ENCODE measurements at places on chromosomes 6 and 20.

- no peak for DNase-seq
Observed at GRCh38 chr6:43739642-43740091, 30.3 kb upstream of the VEGFA start.

DNA sequence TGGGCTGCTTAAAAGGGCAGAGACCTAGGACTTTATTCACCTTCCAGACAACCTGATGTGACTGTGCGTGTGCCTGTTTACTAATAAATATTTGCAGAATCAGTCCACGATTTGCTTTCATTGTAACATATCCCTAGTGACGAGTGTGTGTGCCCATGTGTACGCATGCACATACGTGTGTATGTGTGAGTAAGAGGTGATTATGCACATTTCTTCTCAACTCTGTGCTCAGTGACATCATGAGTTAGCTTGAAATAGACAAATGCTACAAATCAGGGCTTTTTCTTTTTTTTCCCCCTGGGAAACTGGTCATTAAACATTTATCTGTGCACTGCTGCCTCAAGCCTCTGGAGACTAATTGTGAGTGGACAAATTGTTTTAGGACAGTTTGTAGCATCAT is 242.6 kb upstream of the SOX4 start:
- DNase-seq, result no peak

GRCh38 chr6:34110610-34111009 is 35.3 kb downstream of the GRM4 start:
- DNase-seq, result no peak

DNA sequence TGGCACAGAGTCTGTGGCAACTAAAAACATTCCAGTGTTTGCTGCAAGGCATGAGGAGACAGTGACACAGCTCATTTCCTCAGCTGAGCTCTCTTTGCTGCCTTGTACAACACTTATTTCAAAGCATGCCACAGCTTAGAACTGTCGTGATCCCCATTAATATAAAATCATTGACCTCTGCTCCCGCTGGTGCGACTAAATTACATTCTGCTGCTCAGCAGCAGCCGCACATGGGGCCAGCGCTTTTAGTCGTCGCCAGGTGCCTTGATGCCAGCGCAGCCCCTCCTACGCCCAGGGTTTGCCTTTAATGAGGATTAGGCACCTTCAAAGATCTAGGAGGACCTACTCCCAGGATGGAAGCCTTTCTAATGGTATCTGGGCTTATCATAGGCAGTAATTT is 717.9 kb upstream of the POU3F2 start:
- DNase-seq, result no peak

DNA sequence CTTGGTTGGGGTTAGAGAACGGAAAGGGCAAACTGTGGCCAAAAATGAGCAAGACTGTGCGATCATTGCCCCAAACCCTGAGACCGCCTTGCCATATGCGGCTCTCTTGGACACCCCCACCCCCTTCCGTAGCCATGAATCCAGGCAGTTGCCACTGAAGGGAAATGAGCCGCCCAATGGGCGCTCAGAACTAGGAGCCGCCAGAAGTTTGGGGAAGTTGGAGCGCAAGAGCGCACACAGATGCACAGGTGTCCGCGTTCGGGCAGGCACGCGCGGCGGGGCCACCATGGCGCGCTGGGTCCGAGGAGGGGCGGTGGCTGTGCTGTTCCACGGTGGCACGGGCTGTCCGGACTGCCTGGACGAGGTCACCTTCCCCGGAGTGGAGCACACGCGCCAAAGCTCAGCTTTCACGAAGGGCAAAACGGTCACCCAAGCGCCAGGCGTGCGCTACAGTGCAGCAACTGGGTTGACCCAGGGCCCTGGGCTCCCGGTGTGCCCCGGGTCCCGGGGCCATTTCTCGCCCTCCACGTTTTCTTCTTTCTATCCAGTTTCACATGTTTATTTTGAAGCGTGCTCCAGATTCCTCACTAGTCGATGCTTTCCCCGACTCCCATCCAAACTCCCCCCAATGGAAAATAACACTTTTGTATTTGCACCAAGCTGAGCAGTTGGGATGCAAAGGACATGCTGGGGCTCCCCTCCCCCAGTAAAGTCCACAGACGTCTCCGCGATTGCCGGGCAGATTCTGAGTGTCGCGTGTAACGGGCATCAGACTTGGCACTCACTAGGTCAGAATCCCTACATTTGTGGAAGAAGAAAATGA is 906 bp upstream of the PDE10A start:
- DNase-seq, result no peak

- DNase-seq, result no peak
Observed at GRCh38 chr6:33272275-33273128, 627 bp downstream of the RPS18 start.

DNA sequence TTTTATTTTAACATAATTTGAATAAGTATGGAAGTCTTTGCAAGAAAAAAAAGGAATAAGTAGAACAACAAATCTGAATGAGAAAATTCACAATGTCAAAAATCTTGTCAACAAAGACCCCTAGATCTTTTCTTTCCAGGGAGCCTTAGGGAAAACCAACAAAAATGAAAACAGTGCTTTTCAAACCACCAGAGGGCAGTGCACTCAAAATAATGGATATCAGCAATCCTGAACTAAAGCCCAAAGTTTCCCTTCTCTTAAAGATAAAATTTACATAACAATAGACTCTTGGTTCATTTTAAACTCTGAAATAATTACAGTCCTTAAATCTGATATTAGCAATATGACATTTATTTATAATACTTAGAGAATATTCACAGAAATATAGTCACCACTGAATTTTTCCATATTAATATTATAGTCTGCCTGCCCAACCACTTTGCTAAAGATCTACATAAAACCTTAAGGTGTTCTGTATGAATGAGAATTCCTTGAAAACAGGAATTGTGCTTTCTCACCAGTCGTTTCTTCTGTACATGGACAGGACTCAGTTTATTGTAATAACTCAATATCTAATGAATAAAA is 105.3 kb upstream of the BMP5 start:
- no peak for DNase-seq

DNA sequence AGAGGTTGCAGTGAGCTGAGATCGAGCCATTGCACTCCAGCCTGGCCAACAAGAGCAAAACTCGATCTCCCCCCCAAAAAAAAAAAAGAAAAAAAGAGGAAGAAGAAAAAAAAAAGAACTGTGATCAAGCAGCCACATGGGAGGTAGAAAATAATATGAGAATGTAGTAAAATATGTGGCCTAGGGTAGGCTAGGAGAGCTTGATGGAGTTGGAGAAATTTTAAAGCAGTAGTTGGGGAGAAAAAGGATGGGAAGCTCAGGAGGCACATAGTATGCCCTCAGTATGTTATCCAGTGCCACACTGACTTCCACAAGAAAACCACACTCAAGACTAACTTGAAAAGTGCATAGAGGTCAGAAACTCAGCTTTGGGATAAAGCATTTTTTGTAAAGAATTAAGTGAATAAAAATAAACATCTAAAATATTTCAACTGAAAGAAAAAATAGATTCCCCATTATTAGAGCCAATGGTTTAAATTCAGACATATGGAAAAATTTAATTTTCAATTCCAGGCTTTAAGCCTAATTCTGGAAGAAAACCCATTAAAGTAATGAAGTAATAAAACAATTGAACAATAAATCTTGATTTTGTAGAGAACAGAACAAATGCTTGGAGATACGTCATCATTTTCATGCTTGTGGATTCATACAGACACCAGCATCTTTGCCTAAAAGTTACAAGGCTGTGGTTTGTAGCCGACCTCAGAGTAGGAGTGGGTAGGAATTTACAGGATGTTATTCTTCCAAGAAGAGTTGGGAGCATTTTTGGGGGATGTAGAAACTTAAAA is 34.7 kb downstream of the PLEKHG1 start:
- peak; percentile 70 for DNase-seq

- DNase-seq, result no peak
Observed at GRCh38 chr6:15442467-15442866, 196.6 kb downstream of the JARID2 start.

DNA sequence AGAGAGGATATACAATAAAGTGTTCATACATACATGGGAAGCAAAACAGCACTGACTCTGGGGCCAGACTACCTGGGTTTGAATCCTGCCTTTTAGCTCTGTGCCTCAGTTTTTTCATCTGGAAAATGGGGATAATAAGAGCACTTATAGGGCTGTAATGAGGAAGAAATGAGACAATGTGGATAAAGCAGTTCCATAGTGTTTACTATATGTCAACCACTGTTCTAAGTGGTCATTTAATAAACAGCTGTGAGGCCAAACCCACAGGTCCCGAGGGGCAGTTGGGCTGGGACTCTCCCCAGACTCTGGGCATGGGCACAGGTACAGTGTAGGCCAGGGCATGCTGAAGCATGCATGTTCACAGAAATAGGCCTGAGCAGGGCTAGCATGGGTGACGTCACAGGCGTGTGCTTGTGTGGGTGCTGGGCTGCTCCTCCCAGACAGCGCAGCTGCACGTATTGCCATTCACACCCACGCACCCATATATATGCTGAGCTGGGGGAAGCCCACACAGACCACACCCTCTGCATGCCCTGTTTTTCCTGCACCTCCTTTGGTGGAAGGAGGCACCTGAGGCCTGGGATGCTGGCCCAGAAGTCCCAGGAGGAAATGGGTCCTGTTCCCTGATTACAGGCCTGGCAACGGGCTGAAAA is 3.5 kb upstream of the PLCG1 start:
- DNase-seq, result no peak

DNA sequence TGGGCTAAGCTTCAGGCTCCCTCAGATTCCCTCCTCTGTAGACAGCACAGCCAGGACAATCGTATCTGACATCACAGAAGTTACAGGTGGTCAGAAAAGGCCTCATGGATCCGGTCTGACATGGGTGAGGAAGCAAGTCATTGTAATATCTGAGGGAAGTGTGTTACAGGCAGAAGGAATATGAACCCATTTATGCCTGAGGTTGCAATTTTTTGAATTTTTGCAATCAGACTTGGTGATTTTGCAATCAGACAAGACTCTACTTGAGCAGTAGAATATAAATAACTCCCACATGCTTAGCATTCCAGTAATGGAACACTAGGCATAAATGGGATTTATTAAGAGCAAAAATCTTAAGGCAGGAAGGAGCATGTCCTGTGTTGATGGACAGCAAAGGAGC is 52.1 kb downstream of the CBLN4 start:
- DNase-seq, result no peak

GRCh38 chr6:167134448-167135328 is 11.8 kb downstream of the CCR6 start:
- no peak for DNase-seq

DNA sequence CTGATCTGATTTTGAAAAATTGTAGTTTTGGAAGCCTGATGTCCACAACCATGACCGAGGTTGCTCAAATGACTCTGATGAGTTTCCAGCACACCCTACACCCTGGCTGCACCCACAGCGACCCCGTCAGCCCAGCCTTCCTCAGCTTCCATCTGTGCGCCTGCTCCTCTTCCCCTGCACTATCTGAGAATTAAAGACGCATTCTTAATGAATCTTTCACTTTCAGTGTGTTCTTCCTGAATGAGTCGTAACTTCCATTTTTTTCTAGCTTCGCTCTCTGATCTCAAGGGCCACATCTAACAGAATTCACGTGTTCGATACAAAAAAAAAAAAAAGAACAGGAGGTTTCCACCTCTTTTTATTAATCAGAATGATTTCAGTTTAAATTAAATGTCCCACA is 21.3 kb upstream of the RREB1 start:
- no peak for DNase-seq

- no peak for DNase-seq
Observed at GRCh38 chr6:137968901-137969300, 101.8 kb downstream of the TNFAIP3 start.

GRCh38 chr20:10672624-10673127 is 1.1 kb downstream of the JAG1 start:
- no peak for DNase-seq

- DNase-seq, result peak; percentile 68
Observed at GRCh38 chr6:83867527-83868161, 8.2 kb downstream of the CYB5R4 start.

- DNase-seq, result no peak
Observed at GRCh38 chr6:14781772-14782525, 463.9 kb upstream of the JARID2 start.

DNA sequence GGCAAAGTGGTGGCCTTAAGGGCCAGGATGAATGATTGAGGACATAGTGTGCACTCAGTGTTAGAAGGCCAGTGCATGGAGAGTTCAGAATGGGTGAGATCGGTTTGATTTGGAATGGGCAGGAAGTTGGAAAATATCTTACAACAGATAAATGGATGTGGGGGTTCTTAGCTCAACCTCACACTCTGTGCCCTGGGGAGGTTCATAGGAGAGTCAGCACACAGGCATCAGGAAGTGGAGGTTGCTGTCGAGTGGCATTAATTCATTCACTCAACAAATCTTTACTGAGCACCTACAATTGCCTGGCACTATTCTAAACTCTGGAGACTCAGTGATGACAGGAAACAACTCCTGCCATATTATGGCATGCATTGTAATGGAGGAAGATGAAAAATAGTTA is 313.7 kb upstream of the SUPT3H start:
- no peak for DNase-seq

GRCh38 chr6:217048-217659 is 75.1 kb upstream of the DUSP22 start:
- no peak for DNase-seq

GRCh38 chr6:69570106-69570505 is 226.7 kb downstream of the LMBRD1 start:
- DNase-seq, result no peak

- no peak for DNase-seq
Observed at GRCh38 chr6:149843051-149843633, 21.0 kb downstream of the LRP11 start.

GRCh38 chr6:158729906-158730540 is 80.2 kb downstream of the SYTL3 start:
- no peak for DNase-seq

DNA sequence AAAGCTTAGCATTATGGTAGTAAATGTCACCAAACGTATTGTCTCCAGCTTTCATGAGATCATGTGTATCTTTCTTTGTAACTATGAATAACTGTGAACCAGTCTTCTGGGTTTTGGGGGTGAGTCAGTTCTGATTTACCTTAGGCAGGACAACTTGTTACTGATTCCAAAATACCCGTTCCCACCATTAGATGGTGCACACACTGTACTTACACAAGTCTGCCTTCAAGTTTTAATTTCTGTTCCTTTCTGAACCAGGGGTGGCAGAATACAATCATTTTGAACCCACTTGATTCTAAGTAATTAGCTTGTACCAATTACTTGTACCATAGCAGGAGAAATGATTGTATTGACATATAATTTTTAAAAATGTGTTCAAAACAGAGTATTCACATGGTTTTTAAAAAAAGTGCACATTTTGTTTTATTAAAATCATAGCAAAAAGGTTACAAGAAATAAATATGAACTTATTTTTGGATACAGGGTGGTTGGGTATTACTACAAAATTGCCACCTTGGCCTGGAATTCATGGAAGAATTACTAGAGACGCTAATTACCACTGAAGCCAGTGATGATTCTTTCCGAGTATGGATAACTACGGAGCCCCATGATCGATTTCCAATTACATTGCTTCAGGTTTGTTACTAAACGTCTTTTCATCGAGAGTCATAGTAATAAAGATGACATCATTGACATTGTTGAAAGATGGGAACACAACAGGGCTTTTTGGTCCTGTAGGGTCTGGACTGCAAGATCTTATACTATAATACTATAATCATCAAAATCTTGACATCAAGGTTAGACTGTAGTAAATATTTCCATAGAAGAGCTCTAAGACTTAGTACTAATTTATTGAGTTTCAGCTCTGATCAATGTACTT is 75.2 kb upstream of the GLP1R start:
- DNase-seq, result peak; percentile 5

- DNase-seq, result no peak
Observed at GRCh38 chr6:111779660-111780059, 93.6 kb downstream of the FYN start.

Data from fibroblast of skin of left biceps (primary cell).